ENCODE measurements at places on chromosomes 5 and 9.

DNA sequence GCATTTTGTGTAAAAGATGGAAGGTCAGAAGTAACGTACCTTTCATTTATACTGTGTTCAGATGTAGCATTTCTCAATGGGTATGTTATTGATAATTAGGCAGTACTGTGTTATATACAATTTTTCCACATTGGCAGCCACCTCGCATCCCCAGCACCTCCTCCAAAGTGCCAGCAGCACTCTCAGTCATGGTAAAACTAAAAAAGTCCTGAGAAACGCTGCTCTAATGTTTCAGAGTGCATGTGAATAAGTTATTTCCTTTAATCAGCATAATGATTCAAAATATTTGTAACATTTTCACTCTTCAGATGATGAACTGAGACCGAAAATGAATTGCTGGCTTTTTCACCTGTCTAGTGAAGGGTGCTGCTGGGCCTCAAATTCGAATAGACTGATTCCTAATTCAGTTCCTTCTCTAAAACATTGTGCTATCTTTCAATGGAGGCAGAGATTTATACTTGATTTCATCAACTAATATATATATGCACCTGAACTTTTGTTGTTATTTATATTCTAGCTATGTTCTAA lies 79.9 kb upstream of the ANKRD55 start:
- DNase-seq, result no peak

- no peak for DNase-seq
Measured at GRCh38 chr9:88106492-88106891, 31.8 kb downstream of the SPATA31C2 start.

- DNase-seq, result no peak
Measured at GRCh38 chr9:128825923-128826700, 3.5 kb downstream of the SPOUT1 start.

- DNase-seq, result no peak
Measured at GRCh38 chr5:122940890-122941289, 95.5 kb downstream of the SNX24 start.

GRCh38 chr9:134437403-134438194 lies 111.3 kb downstream of the RXRA start:
- DNase-seq, result no peak

DNA sequence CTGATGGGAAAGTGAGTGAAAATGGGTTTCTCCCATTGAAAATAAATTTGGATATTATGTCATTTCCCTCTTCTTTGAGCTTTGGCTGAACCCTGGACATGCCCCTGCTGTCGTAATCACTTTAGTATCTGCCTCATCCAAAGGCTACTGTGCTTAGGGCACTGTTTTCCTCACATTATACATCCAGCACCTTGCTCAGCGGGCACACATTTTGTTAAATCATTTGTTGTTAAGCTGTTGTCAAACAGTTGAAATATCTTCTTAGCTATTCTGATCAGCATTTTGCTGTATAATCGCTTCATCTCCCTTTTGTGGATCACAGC lies 352.7 kb upstream of the CD180 start:
- DNase-seq, result no peak

- DNase-seq, result no peak
Measured at GRCh38 chr5:146849694-146850303, 28.8 kb downstream of the PPP2R2B start.

DNA sequence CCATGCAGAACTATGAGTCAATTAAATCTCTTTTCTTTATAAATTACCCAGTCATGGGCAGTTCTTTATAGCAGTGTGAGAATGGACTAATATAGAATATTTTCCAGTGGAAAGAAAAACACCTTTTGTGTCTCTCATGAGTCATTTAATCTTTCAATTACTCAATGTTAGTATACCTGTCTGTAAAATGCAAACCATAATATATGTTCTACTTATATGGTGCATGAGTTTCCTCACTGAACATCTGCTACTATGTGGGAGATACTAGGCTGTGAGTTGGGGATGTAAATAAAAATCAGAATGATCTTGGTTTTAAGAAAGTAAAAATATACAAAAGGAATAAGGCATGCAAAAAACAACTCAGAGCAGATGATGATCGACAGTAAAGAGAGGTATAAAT lies 15.0 kb downstream of the CDH10 start:
- no peak for DNase-seq

- no peak for DNase-seq
Measured at GRCh38 chr5:36301858-36302603, at the start of gene RANBP3L. Gene RANBP3L (minus strand): TSS chr5:36301902. CDS start chr5:36301416, 486 bp downstream.

DNA sequence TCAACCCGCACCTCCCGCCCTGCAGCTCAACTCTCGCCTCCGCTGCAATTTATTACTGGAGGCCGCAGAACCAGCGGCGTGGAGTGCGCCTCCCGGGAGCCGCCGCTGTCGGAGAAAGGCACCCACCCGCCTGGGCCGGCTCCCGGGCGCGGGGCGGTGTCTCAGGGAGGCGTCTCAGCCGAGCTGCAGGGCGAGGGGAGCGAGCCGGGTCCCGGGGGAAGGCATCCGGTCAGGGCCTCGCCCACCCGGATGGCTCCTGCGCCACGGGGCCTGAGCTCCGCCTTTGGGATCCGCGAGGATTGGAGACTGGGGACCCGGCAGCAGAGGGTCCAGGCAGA lies 32.9 kb downstream of the TSPAN17 start:
- no peak for DNase-seq

DNA sequence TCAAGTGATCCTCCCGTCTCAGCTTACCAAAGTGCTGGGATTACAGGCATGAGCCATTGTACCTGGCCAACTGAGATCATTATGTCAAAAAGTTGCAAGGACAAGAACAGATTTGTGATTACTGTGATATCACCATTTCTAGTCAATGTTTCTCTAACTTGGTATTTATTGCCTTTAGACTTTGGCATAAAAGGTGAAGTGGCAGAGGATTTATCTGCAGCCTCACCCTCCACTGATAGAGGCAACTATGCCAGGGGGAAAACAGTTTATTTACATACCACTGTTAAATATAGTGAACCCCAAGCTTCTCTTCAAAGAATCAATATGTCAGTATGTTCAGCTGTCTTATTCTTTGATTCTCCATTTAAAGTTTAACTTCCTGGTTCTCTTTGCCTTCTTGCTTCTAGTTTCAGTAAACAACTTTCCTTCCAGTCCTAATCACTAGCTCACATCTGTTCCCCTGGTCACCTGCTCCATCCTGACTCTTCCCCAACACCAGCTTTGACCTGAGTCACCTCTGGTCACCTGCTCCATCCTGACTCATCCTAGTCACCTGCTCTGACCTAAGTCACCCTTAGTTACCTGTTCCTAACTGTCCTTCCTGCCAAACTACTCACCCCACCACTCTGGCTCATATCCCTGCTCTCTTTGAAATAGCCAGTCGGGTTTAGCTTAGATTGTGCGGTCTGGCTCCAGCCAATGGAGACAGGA lies 29.9 kb downstream of the SEMA6A start:
- no peak for DNase-seq

DNA sequence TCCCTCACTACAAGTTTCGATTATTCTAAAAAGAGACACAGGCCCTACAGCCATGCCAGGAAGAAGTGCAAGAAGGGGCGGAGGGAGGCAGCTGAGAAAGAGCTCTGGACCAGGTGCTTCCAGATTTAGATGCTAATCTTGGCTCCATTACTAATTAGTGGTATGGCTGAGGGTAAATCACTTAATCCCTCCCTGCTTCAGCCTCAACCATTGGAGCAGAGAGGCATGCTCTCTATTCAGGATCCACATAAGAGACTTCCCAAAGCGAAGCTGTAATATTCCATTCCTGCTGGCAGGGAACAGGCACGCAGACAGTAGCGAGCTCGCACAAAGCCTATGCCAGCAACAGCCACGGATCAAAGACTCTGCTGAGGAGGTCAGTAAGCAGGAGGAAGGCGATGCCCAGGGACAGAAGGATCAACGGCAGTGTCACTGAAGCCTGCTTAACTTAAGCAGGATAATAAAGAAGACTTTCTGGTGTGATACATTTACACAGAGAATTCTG lies 24.2 kb downstream of the LIFR start:
- no peak for DNase-seq

DNA sequence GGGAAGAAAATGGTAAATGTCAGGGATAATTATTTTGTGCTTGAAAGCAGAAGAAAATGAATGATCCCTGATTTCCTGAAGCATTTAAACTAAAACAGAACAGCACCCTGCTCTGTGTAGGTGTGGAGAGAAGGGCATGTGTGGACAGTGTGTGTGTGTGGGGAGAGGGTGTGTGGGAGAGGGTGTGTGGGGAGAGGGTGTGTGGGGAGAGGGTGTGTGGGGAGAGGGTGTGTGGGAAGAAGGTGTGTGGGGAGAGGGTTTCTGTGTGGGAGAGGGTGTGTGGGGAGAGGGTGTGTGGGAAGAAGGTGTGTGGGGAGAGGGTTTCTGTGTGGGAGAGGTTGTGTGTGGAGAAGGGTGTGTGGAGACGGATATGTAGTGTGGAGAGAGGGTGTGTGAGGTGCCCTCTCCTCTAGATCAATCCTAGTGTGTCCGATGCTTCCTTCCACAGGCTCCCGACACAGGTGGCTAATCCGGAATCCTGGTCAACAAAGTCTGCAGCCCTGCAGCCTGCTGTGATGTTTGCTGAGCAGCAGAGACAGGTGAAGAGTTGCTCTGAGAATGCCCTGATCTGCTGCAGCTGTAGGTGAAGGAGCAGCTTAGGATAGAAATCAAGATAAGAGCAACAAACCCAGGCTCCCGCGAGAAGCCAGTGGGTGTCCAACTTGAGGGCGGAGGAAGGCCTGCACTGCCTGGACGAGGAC lies 15.5 kb downstream of the IRX4 start:
- DNase-seq, result peak; percentile 61

- no peak for DNase-seq
Measured at GRCh38 chr9:133795049-133795448, 56.9 kb upstream of the SARDH start.

GRCh38 chr9:119556129-119556875 lies 187.1 kb upstream of the BRINP1 start:
- DNase-seq, result peak; percentile 70

DNA sequence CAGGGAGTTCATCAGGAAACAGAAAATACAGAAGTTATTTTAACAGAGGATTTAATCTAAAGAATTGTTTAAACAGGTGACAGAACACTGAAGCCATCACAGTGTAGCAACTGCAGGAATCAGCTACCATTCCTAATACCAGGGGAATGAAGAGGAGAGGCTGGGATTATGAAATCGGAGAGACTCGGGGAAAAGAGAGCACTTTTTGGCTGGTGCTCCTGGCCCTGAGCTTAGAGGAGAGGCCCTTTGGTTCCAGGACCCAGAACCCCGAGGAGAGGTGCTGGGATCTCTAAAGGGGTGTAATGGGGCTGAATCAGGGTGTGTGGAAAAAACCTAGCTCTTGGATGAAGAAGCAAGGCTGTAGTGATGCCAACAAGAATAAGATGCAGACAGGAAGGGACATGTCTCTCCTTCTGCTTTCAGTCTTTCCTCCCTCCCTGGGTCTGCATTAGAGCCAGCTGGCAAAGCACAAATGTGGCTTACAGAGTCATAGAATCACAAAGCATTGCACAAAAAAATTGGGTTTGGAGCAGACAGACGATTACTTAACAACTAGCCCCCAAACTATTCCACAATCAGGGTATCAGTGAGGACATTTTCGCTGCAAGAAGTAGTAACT lies 11.6 kb upstream of the SFXN1 start:
- DNase-seq, result no peak

DNA sequence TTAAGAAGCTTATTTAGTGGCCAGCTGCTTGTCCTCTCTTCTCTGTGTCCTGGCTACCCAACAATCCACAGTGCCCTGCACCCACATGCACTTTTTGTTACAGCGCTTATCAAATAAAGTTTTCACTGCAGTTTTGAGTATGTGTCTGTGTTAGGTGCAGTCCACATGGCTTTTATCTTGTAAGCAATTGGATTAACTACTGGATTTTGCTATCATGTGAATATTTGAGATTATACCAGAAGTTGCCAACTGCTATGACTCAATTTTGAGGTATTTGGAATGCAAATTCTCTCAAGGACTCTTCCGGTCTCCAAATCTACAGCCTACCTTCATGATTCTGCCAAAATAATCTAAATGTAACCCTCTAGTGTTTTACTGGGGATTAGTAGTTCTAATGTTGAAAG lies 690.2 kb downstream of the NR2F1-AS1 start:
- DNase-seq, result no peak

DNA sequence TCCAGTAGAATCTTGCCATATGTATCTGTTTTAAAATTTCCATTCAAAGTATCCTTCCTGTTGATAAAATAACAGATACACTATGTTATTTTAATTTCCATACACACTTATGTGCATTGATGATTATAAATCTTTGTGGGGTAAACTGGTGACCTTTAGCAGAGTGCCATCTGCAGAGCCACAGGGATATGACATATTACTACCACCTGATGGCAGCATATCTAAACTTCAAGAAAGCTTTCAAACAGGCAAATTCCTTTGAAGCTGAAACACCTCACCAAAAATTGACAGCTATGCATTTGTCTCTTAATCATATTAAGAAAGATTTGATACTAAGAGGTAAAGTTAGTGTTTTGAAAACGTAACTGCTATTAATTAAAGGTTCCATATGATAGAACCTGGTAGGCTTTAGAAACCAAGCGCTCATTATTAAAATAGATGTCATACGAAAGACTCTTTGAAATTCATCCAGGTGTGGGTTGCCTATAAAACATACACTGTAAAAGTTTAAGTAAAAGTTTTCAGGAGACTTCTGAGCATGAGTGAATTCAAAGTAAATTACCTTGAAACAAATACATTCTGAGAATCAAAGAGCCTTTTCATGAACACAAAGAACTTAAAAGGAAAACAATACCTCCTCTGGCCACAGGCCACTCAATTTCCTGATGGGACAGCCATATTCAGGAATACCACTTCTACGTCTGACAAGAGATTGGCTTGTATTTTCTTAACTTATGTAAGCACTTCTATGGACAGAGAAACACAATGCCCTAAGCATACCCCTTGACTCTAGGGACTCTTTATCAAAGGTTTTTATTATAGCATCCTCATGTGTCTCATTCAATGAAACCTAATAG lies 93.3 kb downstream of the KIAA0825 start:
- no peak for DNase-seq

DNA sequence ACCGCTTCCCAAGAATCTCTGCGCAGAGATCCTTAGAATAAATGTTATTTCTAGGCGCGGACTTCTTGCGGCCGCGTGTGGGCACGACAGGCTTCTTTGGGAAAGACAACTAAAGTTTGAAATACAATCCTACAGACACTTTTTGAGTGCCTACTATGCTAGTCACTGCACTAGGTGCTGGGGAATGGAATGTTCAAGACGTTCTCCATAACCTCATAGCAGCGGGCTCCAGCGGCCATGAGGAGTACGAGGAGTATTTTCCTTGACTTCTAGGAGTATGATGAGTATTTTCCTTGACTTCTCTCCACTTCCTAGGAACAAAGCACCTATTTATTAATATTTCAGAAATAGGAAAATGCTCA lies 636 bp upstream of the PWWP2A start:
- no peak for DNase-seq

All from NCI-H1417 treated with DMSO at 0.1 percent for 48 hours (cell line).